Lower lobe of right lung (tissue), 2 donors: ENCODE measurements at places on chromosomes 3 and 15.

DNA sequence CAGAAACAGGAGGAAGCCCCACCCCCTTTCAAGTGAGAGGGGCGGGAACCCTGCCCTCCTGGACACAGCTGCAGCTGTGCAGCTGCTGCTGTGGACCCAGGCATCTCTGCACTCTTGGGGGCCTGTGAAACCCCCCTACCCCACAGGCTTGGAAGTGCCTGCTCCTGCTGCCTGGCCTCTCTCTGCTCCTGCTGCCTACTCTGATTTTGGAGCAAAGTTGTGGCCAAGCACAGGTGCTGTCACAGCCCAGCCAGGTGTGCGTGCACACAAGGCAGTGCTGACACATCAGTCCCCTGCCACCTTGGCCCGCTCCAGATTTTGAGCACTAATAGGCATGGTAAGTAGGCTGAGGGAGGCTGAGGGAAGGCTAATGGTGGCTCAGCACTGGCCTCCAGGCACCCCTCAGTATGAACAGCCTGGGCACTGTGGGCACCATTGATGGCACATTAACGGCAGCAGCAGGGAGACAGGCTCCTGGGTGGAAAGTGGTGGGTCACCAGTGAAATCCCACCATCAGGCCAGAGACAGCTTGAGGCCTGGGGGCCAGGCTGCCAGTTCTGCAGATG, 890.9 kb downstream of the GBE1 start:
- no peak for DNase-seq

- no peak for DNase-seq
Observed at GRCh38 chr3:172643506-172644179, 67.2 kb downstream of the NCEH1 start.

- DNase-seq = no peak
Observed at GRCh38 chr3:177512945-177513814, 315.9 kb upstream of the TBL1XR1 start.

DNA sequence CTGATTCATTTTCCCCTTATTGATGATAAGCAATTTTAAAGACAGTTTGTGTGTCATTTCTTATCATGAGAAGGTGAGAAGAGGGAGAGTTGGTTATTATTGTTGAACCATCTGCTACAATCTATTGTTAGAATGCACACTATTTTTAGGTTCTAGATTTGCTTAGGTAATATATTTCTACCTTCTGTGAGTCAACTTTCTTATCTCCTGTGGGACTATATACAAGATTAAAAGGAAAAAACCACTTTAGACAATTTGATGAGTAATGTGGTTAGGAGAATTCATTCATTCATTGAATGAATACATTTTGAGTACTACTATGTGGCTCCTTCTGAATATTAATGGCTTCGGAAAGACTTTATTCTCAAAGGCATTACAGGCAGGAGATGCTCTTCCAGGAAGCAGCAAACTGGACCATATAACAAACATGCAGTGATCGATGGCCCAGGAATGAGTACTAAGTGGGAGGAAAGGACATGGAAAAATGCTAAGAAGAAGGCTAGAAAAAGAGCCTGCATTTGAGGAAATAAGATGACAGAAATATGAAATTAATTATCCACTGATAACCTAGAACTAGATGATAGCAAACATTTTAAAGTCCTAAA, 22.4 kb downstream of the SPTSSB start:
- DNase-seq = no peak

GRCh38 chr3:153008226-153008625, 153.8 kb upstream of the RAP2B start:
- DNase-seq = no peak
